ENCODE measurements at places on chromosomes 3 and 15.

DNA sequence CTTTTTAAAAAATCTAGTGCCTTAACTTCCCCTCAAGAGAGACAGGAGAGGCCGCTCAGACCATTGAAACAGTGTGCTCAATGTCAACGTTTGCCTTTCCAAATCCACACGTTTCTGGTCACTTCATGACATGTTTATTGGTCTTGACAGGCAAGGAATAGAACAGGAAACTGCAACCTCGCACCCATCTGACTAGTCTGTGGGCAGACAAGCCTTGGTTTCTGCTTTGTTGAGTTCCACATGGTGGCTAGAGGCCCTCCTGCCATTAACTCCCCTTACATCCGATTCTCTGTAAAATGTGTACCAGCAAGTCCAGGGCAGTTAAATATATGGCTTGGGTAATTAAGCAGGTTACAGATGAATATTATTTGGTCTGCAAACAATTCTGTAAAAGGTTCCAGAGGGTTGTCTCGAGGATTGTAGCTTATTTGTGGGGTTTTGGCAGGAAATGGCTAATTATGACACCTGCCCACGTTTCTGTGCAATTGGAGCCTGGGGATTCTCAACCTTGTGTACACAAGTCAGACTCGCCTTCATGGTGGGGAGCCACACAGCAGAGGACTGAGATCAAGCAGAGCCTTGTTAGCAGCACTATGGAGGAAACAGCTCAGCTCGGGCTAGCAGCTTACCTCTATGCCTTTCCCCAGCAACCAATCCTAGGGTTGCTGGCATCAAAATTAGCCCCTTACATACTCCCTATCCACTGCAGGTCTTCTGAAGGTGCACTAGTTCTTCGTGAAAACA lies 317.5 kb upstream of the IGF1R start:
- no peak for DNase-seq

GRCh38 chr3:53232641-53233377 lies 23.0 kb downstream of the TKT start:
- no peak for DNase-seq

DNA sequence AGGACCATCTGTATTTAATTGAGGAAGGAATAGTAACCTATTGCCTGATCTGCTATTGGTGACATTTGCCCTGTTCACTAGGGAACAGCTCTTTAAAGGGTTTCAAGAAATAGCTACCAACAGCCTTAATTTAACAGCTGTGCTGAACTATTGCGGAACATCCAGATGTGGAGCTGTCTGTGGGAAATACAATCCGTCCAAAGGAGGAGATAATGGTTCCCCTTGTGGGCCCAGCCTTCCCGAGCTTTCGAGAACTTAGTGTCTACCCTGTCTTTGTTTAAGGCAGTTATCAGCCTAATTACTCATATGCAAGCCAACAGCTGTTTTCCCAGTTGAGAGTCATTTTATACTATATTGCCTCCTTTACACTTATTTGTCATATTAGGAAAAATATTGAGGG lies 398.6 kb downstream of the WDR72 start:
- no peak for DNase-seq

DNA sequence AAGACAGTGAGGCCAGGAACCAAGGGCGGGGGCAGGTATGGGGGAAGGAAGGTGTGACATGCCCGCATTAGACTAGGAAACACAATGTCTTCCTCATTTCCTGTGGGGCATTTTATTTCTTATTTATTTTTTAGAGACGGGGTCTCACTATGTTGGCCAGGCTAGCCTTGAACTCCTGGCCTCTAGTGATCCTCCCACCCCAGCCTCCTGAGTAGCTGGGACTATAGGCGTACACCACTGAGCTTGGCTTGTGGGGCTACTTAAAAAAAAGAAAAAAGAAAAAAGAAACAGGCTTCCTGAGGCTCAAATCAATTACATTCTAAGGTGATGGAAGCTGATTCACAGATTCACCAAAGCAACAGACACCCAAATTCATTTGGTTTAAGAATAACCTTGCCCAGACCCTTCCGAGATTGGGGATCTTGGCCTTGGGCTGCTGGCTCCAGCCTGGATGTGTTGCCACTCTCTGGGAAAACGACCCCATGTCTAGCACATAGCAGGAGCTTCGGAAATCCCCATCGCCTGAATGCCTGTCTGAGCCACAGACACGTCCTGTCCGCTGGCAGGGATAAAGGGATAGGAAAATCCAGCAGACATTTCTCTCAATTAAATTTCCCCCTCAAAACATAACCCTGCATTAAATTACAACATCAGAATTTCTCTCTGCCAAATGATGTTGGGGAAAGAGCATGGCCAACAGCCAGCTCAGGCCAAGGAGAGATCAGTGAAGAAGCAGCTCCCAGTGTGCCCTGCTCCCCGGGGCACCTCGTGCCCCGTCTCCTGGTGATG lies 13.0 kb downstream of the CPN2 start:
- no peak for DNase-seq

DNA sequence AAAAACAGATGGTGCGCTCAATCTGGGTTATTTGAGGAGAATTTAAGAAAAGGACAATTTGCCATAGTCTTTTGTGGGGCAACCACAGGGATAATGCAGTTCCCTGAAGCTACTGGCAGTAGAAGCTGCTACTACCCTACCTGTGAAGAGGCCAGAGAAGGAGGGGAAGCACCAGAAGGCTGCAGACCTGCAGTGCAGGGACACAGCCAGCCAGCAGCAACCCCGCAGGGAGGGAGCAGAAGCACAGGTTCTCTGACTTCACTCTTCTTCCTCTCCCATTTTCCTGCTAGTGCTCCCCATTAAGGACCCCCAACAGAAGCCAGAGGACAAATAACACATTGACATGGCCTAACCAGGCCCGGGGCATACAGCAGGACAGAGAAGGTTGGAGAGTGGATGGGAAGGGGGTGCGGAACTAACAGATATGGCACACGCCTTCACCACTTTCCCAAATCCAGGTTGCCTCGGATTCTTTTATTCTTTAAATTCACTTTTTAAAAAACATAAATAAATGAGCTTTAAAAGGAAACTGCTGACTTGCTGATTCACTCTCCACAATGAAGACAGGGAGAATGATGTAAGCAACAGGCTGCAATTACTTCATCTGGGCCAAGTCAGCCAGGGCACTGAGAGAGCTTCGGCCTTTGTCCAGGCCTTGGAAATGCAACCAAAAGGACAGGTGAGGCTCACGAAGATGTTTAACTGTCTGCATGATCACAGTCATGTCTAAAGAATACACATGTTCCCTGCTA lies 30.1 kb downstream of the POPDC2 start:
- DNase-seq, result no peak

DNA sequence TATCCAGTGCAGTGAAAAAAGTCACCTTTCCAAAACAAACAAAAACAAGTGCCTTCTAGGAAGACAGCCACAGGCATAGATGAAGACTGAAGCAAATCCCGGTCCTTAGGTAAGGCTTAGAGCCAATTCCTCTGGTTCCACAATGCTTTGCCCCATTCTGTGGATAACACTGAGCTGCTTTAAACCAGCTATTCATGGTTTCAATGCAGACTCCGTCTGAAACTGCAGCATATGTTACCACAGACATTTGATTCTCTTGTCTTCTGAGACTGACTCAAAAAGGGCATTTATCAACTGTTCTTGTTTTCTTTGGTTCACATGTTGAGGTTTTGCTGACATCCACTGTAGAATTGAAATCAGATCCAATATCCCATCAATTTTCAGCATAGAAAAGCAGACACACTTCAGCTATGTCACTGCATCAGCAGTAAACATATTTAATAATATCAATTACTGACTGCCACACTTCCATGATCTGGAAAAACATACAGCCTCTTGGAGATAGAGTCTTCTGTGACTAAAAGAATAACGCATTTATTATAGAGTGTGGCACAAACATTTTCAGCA lies 659.3 kb downstream of the ROBO2 start:
- DNase-seq, result no peak

DNA sequence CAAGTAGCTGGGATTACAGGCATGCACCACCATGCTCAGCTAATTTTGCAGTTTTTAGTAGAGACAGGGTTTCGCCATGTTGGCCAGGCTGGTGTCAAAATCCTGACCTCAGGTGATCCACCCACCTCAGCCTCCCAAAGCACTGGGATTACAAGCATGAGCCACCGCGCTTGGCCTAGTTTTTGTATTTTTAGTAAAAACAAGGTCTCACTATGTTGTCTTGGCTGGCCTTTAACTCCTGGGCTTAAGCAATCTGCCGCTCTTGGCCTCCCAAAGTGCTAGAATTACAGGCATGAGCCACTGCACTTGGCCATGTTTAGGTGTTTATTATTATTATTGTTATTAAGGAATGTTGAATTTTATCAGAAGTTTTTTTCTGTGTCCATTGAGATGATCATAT lies 14.7 kb downstream of the IL16 start:
- no peak for DNase-seq

GRCh38 chr15:53512029-53512428 lies 247.4 kb downstream of the WDR72 start:
- DNase-seq, result no peak

GRCh38 chr3:181328346-181328745 lies 338.8 kb upstream of the DNAJC19 start:
- no peak for DNase-seq

GRCh38 chr3:117669774-117670173 lies 960.2 kb downstream of the TUSC7 start:
- DNase-seq, result no peak

GRCh38 chr3:124168271-124168670 lies 176.3 kb upstream of the ROPN1 start:
- no peak for DNase-seq

- DNase-seq, result no peak
Measured at GRCh38 chr3:166367947-166368533, 530.8 kb upstream of the BCHE start.

GRCh38 chr3:48180021-48180420 lies 8.2 kb downstream of the CDC25A start:
- no peak for DNase-seq

DNA sequence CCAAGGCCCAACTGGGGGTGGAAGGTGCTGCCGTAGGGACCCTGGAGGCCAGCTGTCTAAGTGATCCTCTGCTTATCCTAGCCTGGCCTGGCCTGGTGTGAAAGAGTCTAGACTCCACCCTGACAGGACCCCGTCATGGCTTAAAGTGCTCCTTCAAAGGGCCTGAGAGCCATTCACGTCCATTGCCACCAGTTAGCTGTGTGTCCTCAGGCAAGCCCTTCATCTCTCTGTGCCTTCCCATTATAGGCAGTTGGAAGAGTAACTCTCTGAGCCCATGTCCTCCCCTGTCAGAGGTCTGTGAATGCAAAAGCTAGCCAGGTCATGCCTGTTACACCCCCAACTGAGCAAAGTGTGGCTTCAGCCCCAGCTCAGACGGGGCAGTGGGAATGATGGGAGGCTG lies 9.1 kb upstream of the DNAH1 start:
- no peak for DNase-seq

GRCh38 chr15:90184786-90185704 lies 16.1 kb upstream of the SEMA4B start:
- peak; percentile 77 for DNase-seq

GRCh38 chr3:152519376-152519775 lies 250.6 kb downstream of the MBNL1 start:
- DNase-seq, result no peak

DNA sequence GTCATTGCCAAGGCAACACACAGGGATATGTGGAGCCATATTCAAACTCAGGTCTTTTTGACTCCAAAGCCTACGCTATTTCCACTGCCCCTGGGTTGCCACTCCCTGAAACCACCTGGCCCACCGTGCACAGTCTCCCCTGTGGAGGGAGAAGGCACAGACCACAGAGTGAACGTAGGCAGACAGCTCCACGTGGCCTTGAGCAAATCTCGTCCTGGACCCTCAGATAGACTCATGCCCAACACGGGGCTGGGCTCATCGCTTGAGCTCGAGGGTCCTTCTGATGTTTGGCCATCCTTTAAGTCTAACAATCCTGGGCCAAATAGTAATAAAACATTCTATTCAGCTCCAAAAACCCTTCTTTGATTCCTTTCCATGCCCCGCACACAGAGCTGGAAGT lies 72.0 kb downstream of the CPN2 start:
- no peak for DNase-seq

DNA sequence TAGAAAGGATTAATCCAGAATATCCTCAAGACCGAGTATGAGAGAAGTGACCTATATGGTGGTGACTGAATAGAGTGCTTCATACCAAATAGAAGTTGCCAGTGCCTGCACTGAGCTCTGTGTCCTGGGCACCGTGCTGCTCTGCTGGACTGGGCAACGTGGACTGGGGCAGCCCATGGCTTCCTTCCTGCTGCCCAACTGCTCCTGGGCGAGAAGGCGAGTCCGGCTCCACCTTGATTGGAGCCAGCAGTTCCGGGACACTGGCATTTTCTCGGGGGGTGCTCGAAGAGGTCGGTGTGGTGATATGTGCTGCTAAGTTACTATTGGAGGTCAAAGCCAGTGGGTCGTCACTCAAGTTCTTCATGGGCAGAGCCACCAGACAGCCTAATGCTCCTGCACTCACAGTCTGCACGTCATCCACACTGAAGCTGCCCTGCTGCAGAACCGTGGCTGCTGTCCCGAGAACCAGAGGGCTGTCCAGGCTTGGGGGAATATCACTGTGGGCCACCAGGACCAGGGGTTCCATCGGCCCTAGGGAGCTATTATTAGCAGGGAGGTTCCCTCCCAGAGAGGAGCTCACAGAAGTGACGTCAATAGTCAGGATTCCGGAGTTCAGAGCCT lies 14.1 kb downstream of the ZXDC start:
- DNase-seq, result no peak

GRCh38 chr3:17157713-17158112 lies 273.0 kb downstream of the PLCL2 start:
- no peak for DNase-seq

DNA sequence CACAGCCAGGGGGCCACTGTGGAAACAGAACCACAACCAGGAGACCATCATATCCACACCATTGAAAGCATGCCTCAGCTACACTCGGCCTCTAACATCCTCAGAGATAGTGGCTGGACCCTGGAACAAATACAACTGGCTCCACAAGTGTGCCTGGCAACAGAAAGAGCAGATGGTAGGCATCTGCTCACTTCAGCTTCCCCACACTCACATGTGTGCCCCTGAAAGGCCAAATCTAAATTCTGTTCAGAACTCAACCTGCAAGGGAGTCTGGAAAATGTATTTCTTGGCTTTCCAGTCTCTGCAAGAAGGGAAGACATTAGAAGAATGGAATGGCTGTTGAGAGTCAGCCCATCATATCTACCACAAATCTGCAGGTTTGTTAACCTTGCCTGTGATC lies 54.7 kb upstream of the CTNNB1 start:
- no peak for DNase-seq

DNA sequence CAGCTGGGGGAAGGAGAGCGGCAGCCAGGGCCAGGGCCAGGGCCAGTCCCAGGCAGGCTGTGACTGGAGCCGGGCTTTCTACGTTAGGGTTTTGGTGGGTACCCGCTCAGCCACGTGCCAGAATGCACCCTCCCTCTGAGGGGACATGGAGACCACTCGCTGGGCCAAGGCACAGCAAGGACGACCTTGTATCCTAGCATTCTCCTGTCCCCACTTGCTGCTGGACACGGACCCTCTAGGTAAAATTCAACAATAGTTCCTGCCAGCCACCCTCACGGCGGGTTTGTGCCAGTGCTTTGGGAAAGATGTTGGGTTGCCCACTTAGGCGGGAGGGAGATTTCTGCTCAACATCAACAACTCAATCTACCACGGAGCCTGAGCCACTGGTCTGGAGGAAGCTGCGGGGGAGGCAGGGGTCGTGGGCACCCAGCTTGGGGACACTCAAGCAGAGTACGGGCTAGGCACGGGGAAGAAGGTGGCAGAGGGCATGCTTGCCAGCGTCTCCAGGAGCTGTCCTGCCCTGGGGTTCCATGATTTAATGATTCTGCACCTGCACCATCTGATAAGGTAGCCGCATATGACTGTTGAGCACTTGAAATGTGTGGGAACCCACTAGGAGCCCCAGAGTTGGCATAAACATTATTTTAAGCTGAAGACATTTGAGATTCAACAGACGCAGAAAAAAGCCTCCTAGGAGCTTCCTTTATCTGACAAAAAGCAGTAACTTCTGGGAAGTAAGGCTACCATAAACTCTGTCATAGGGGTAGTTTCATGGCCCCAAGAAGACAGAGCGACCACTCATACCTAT lies 22.5 kb upstream of the C15orf39 start:
- DNase-seq, result no peak

All from activated B cell treated with CpG ODN at 0.5 μM for 24 hours (primary cell).